ENCODE measurements at places on chromosomes 12 and 14. TPM values are rescaled to one million over a fixed set of nuclear protein-coding genes. Genes with fewer than 3 reads are reported as not detected.
A peak's percentile ranks its signal among the peaks of the same experiment; 100 is the strongest.

The IFNG-AS1 gene
- polyA plus RNA-seq, result not detected

The USP15 gene
- polyA plus RNA-seq, result 12.2 TPM

The PHETA1 gene
- 15.8 TPM for polyA plus RNA-seq

The AMN gene
- 9.8 TPM for polyA plus RNA-seq

The ANKRD33 gene
- 0.07 TPM for polyA plus RNA-seq

DNA sequence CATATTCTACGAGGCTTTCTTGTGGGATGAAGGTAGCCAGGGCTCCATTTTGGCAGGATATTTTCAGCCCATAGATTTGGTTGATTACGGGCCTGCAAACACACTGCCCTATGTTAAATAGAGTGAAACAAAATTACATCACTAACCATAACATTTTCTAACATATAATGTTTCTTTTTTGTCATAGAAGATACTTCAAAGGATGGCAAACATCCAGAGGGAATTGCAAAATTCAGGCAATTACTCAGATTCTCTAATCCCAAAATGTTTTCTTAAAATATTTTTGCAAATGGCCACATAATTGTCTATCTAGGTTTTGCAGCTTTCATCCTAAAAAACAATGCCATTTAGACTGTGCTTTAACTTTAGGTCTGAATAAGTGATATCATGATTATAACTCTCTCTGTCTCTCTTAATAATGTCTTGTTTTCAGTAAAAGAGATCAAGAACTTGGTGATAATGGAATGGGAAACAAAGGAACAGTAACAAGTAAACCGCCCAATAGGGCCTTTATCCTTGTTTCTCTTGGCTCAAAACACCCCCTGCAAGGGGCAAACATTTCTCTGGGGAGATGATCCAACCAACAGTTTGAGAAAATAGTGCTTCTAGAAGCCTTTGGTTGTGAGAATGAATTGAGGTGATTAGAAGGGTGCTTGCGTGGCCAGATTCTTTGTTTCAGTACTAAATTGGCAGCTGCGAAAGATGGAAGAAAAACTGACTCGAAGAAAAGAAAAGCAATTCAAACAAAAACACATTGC is 54.4 kb upstream of the BTG1 start:
- no peaks in the 10 kb centered on the region for H3K36me3 ChIP-seq
- DNase-seq, result no peak
- no peaks in the 10 kb centered on the region for H3K4me1 ChIP-seq
- no peaks in the 10 kb centered on the region for H3K27me3 ChIP-seq
- H3K4me3 ChIP-seq, result no peak overlapping the region

GRCh38 chr14:36293824-36294223 is 26.6 kb downstream of the MBIP start:
- H3K4me1 ChIP-seq, result no peaks in the 10 kb centered on the region
- DNase-seq, result peak; percentile 30
- H3K4me3 ChIP-seq, result no peak overlapping the region
- H3K27me3 ChIP-seq, result no peaks in the 10 kb centered on the region

- no peak overlapping the region for H3K4me3 ChIP-seq
- H3K4me1 ChIP-seq, result peaks cover 50% of the 10 kb centered on the region
These were observed 89.4 kb downstream of the ITPK1 start for GRCh38 chr14:93026339-93026738.

Data from HepG2 (cell line).